GM18507 (cell line): ENCODE measurements at places on chromosomes 3 and 15.
A peak's percentile ranks its signal among the peaks of the same experiment; 100 is the strongest.

GRCh38 chr15:40048926-40049475, 10.0 kb upstream of the SRP14 start:
- DNase-seq: no peak

GRCh38 chr3:38614651-38615352, 34.7 kb downstream of the SCN5A start:
- no peak for DNase-seq

GRCh38 chr15:67836477-67836876, 3.4 kb downstream of the RNU6-1 start:
- no peak for DNase-seq

- DNase-seq: no peak
Measured at GRCh38 chr3:134817297-134817696, 22.2 kb downstream of the EPHB1 start.

GRCh38 chr15:51448622-51449399, 107.4 kb downstream of the GLDN start:
- DNase-seq: no peak

DNA sequence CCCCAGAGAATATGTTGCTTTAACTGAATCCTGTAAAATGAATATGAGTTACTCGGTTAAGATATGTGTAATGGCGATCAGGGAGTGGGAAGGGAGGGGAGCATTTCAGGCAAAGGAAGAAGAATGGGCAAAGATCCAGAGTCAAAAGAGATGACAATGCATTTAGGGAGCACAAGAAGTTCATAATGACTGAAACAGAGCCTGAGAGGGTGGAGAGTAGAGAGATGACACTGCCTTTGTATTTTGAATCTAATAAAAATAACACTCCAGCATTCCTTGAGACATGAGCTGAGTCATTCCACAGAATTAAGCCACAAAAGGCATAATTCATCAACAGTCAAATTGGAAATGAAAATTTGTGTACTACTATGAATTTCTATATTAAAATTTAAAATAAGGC, 105.3 kb upstream of the PEX5L start:
- DNase-seq: no peak

DNA sequence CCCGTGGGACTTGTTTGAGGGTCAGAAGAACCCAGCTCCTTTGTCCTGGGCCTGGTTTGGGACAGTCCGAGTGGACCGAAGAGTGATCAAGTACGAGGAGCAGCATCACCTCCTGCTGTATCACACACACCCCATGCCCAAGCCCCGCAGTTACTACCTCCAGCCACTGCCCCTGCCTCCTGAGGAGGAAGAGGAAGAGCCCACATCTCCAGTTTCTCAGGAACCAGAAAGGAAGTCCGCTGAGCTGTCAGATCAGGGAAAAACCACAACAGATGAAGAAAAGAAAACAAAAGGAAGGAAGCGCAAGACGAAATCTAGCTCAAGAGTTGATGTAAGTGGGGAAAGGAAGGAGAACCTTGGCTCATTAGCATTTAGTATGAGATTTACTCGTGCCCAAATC, 3.3 kb upstream of the P2RY12 start:
- no peak for DNase-seq

DNA sequence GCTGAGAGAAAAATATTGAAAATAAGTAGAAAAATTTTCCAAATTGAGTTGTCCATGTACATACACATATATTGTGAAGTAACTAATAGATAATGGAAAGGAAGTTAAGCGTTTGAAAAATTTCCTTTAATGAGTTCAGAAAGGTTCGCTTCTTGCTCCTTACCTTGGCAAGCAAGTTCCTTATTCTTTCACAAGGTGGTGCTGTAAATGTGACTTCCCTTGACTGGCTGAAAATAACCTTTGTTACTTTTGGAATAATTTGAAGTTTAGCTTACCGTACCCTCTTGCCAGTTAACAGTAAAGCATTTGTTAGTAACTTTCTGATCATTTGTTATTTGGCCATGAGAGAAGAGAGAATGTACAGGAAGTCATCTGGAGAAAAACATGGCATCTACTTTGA, 41.6 kb downstream of the PYDC2 start:
- no peak for DNase-seq

GRCh38 chr15:69576035-69576526, 123.5 kb downstream of the RPLP1 start:
- DNase-seq: no peak

GRCh38 chr15:40290918-40291574, 8.2 kb upstream of the ANKRD63 start:
- no peak for DNase-seq

- no peak for DNase-seq
Measured at GRCh38 chr15:71495398-71495780, 315.0 kb upstream of the NR2E3 start.

GRCh38 chr15:90989040-90989768, 5.1 kb downstream of the PRC1 start:
- no peak for DNase-seq

DNA sequence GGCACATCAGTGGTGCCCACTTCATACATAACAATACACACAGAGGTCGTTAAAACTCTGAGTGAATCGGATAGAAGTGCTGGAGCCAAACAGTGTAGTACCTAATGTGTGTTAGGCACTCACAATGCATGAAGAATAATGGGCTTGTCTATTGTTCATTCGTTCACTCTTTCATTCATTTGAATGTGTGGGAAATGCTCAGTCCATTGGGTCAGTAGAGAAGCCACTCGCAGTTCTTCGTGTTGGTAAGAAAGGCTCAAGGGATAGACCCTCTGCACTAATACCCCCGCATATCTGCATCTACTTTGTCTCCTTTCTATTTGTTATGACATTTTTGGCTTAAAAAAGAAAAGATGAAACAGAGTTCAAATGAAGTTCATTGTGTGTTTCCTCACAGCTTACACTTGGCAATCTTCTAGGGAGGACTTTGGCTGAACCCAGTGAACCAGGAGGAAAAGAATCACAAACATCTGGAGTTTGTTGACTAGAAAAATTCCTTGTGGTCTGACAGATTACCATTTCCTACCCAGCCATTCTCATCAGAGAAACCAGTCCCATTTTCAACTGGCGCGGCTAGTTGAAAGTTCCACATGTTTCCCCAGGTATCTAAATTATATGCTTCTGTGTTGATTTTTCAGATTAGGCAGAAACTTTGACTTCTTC, 32.8 kb upstream of the MFSD1 start:
- no peak for DNase-seq

GRCh38 chr15:88342666-88343065, 86.1 kb upstream of the NTRK3 start:
- DNase-seq: no peak

- DNase-seq: no peak
Measured at GRCh38 chr3:47086071-47086470, 77.8 kb downstream of the SETD2 start.

- no peak for DNase-seq
Measured at GRCh38 chr3:20154928-20155327, 31.1 kb downstream of the SGO1 start.

DNA sequence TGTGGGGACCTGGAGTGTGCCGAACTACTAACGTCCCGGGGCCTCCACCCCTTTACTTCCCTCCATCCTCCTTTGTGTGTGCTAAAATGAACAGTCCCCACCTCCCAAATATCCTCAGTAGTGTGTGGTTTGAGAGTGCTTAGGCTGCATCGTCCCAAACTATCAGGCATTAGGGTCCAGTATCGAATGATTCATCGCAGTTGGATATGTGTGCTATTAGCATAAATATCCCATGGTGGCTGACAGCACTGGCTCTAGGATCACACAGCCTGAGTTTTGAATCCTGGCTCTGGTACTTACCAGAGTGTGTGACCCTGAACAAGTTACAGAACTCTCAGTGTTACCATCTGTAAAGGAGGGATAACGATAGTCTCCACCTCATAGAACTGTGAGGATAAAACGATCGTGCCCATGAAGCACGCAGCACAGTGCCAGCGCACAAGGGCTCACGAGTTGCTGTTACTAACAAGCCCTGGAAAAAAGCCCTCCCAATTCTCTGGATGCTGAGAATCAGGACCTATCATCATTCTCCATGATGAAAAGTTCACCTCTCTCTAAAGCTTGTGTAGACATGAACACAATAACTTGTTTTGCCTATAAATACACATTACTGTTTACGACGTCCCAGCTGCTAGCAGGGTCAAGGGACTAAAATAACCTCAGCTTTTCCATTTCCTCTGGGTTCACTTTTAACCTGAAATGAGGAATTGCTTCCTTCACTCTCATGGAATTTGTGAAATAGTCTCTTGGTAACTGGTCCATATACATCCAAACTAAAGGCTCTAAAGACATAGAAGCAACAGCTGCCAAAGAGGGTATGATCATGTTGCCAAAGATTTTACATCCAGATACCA, 51.0 kb downstream of the VGLL4 start:
- no peak for DNase-seq

DNA sequence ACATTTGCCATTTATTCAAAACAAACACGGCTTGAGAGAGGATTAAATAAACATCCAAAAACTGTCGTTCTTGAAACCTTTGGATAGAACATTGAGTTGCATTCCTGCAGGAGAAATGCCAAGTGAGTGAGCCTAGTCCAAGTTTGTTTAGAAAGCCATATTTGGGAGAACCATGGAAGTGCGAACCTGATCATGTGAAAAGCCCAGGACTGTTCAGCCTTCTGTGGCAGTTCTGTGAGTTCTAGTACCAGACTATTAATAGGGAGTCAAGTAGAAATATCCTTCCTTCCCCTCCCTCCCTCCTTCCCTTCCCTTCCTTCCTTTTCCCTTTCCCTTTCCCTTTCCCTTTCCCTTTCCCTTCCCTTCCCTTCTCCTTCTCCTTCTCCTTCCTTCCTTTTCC, 470.4 kb downstream of the LPP start:
- DNase-seq: no peak

DNA sequence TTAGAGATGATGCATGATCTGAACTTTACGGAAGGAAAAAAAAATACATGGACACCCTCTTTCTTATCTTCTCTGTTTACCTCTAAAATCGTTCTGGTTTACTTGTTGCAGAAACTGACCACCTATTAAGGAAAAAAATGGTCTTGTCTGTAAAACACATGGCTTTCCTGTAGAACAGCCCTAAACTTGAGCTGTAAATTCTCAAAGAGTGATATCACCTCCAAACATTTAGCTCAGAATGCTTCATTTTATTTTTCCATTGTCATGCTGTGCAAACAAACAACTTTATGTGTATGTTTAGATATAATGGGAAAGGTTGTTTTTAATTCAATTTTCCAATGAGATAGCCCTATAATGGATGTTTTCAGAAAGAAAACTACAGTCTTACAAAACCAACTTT, 237.4 kb upstream of the NR2F2 start:
- no peak for DNase-seq

DNA sequence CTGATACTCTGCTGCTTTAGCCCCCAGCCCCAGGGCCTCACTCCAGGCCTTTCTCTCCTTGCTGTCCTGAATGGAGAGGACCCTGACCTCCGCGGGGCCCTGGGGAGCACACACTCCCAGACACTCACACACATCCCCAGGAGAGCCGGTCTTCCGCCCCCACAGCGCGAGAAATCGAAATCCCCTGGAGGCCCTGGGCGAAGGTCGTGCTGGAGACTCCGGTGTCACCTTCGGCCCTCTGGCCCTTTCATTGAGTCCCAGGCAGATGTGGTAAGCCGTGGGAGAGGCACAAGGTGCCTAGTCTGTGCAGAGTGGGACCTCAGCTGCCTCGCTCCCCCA, 848 bp upstream of the GOLGA8B start:
- no peak for DNase-seq

DNA sequence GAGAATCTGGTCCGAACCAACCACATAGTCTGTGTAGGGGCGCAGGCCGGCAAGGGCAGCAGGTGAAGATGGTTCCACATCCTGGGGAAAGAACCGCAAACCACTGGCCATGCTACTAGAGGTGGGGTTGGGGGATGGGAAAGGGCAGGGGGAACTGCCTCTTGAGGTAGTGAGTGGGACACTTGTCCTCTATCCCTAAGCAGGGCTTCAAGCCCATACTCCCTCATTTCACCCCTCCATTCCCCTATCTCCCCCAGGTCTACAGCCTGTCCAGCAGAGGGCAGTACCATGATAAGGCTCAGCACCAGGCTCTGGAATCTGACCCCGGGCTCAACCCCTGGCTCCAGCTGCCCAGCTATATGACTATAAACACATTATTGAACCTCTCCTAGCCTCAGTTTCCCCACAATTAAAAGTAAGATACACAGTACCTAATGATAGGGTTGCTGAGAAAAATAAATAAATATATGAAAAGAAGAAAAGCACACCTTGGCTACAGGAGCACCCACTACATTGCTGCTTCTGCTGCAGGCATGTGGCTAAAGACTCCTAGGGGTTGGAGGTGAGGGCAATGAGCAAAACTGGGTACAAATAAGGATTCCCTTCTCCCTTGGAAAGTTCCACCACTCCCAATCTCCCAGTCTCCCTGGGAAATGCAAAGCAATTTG, 6.3 kb downstream of the GORASP1 start:
- peak; percentile 66 for DNase-seq

DNA sequence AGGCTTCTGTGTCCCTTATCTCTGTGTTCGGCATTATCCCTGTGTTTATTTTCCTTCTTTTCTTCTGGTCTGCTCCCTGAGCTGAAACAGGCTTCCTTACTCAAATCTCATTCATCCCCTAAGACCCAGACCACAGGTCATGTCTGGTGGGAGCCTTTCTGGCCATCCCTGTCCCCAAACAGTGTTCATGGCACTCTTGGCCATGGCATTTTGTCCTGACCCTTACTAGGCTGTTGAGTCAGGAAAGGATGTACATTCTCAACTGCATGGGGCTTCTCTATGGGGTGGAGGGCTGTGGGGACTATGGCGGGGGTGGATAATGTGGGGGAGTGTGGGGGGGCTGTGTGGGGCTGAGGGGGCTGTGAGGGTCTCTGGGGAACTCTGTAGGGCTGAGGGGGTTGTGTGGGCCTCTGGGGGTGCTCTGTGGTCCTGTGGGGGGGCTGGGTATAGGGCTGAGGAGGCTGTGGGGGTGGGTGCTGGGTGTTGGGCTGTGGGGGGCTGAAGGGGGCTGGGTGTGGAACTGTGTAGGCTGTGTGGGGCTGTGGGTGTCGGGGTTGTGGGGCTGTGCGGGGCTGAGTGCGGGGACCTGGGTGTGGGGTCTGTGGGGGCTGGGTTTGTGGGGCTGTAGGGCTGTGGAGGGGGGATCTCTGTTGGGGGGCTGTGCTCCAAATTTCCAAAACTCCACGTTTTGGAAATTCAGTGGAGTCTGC, 64.3 kb downstream of the KLF13 start:
- no peak for DNase-seq

DNA sequence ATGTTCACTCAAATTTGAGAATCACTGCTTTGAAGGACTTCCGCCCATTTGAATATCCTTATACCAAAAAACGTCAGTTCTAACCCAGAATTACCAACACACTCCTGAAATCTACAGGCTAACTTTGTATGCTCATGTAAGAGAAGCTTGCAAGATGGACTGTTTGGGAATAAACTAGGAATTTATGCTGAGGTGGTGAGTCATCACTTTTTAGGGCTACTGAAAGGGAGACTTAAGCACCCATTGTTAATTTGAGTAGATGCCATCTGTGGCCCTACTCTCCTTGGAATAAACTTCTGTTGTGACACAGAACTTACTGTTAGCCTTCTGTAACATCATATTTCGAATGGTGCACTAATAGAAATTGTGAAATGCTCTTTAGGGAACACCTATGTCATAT, 74.6 kb downstream of the FGF12 start:
- DNase-seq: no peak

- DNase-seq: no peak
Measured at GRCh38 chr3:14377838-14378169, 24.6 kb upstream of the SLC6A6 start.
